ENCODE measurements at places on chromosomes 7 and 10.

- no peak for DNase-seq
These were observed at the start of gene MMD2 for GRCh38 chr7:4958477-4959301. Gene MMD2, minus strand, starts transcription at chr7:4959187. Its CDS starts 170 bp downstream, at chr7:4959017.

- DNase-seq, result no peak
These were observed 3.7 kb upstream of the DPYSL4 start for GRCh38 chr10:132183046-132183445.

GRCh38 chr7:30648744-30649540, 33.3 kb downstream of the CRHR2 start:
- no peak for DNase-seq

DNA sequence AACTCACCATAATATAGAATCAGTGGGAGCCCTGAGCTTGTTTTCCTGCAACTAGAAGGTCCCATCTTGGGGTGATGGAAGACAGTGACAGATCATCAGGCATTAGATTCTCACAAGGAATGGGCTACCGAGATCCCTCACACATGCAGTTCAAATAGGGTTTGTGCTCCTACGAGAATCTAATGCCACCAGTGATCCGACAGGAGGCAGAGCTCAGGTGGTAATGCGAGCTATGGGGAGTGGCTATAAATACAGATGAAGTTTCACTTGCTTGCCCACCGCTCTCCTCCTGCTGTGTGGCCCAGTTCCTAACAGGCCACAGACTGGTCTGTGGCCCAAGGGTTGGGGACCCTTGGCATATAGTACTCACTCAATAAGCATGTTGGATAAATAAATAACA, 93.4 kb downstream of the POU6F2 start:
- DNase-seq, result no peak

- DNase-seq, result no peak
These were observed 4.3 kb upstream of the GIMAP5 start for GRCh38 chr7:150732786-150733481.

- no peak for DNase-seq
These were observed 356.4 kb downstream of the ANKRD7 start for GRCh38 chr7:118580743-118581382.

- DNase-seq, result no peak
These were observed 39.7 kb upstream of the UCN3 start for GRCh38 chr10:5325076-5325475.

DNA sequence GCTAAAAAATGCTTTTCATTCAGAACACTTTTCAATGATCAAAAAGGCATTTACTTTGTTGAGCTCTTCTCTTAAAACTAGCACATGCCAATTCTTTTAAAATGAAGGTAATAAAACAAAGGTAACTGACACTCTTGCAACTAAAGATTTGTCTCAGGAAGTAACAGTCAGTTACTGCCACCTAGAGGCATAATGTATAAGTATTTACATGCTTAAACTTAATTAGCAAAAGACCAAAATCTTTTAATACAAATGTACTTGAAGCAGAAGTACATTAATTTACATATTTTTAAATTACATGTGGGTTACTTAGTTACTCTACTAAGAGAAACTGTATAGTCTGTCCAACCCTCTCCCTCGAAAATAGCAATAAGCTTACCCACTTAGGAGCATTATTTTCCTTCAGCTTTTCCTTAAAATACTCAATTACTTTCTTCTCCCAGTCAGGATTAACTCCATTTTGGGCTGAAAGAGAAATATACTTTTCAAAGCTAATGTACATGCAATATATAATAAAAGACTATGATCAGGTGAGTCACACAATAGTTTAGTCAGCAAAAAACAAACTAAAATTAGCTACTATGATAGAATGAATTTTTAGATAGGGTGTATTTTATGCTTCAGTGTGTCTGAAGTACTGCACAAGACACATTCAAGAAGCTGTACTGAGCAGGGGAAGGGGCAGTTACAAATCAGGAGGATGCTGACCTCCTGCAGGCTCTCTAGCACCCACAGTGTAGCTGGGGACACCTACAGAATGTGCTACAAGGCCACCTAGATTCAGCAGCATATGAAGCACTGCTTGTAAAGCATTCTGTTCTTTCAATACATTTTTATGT, 13.0 kb downstream of the MCMBP start:
- DNase-seq, result no peak

DNA sequence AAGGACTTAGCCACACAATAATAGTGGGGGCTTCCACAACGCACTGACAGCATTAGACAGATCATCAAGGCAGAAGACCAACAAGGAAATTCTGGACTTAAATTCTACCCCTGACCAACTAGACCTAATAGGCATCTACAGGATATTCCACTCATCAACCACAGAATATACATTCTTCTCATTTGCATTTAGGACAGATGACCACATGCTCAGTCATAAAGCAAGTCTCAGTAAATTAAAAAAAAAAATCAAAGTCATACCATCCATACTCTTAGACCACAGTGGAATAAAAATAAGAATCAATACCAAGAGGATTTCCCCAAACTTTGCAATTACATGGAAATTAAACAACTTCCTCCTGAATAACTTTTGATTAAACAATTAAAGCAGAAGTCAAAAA, 155.9 kb downstream of the CDK14 start:
- DNase-seq, result no peak

DNA sequence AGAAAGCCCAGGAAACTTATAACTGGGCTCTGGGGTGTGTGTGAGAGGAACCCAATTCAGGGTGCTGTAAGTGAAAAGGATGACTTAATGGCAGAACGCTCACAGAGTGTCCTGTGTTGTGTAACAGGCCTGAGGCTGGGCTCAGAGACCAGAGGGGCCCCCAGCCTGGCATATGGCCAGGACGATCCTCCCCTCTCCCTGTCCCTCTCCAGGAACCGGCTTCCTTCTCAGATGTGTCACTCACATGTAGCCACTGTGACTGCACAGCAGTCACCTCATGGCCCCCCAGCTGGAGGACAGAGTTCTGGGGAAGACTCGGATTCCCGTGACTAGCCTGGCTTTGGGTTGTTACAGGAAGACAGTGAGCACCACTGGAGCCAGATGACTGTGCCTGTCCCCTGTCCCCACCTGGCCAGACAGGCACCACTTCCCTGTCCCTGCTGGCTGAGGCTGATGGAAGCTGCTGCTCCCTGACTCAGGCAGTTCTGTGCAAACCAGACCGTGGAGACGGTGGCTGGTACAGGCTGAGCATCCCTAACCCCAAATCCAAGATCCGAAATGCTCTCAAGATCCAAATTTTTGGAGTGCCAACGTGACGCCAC, 220.5 kb downstream of the MLLT10 start:
- no peak for DNase-seq

DNA sequence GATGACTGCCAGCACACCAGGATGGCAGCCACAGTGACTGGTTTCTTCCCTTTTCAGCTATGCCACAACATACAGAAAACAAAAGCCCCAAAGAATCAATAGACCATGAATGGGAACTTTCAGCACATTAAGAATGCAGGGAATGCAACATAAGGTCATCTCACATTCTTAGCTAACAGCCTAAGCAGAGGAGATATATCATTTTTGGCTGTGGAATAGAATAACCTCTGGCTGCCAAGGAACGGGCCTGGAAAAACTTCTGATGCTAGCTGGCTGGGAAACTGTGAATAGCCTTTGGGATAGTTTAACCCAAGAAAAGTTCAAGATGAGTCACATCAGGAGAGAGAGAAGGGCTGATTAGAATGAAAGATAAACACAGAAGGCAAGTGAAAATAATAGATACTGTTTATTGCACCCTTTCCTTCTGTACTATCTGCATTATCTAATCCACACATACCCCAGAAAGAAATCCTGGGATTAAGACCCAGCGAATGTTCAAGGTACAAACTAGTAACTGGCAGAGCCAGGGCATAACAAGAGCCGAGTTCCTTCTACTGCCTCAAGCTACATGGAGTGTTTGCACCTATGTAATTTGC, 169.2 kb downstream of the SEMA3A start:
- no peak for DNase-seq

DNA sequence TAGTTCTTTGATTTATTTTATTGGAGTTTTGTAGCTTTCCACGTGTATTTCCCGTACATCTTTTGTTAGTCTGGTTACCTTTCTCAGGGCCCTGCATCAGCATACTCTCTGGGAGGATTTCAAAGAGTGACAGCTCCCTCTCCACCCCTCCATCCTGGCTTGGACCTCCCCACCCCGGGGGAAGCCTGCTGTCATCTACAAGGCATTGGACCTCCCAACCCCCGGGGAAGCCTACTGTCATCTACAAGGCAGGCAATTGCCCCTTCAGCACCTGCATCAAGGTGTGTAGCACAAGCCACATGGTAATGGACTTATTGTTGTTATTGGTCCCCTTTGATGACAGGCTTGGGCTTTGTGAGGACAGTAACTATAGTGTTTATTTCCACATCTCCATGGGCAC, 390.1 kb downstream of the TCERG1L start:
- no peak for DNase-seq

DNA sequence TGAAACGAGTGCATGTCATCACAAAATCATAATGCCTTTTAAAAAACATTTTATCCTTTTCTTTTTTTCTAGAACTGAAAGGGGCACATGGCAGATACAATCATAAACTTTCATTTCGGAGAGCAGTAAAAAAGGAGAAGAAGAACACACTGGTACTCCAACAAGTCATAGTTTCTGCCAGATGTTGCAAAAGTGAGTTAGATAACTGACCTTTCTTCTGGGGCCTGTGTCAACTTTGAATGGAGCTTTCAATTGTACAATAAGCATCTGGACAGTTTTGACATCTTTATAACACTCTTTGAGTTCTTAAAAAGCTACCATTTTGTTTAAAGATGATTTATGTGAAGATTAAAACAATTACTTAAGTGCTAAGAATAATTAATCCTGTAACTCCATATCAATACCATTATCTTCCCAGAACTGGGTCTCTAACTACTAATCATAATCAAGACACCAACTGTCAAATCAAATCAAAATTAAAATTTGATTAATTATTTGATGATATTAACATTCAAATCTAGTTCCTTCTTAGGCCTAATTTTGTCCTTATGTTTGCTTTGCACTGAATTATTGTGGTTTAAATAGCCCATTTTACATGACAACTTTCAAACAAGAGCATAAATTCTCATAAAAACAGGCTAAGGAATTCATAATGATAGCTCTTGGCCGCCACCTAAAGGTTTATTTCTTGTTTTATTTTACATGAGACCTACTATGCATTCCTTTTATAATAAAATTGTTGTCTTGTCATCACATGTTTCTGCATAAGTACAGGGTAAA, 19.5 kb upstream of the ITGB8 start:
- no peak for DNase-seq

GRCh38 chr7:85052056-85052737, 134.7 kb downstream of the SEMA3D start:
- DNase-seq, result no peak

- no peak for DNase-seq
These were observed 93.8 kb downstream of the PRKCQ start for GRCh38 chr10:6486309-6486708.

DNA sequence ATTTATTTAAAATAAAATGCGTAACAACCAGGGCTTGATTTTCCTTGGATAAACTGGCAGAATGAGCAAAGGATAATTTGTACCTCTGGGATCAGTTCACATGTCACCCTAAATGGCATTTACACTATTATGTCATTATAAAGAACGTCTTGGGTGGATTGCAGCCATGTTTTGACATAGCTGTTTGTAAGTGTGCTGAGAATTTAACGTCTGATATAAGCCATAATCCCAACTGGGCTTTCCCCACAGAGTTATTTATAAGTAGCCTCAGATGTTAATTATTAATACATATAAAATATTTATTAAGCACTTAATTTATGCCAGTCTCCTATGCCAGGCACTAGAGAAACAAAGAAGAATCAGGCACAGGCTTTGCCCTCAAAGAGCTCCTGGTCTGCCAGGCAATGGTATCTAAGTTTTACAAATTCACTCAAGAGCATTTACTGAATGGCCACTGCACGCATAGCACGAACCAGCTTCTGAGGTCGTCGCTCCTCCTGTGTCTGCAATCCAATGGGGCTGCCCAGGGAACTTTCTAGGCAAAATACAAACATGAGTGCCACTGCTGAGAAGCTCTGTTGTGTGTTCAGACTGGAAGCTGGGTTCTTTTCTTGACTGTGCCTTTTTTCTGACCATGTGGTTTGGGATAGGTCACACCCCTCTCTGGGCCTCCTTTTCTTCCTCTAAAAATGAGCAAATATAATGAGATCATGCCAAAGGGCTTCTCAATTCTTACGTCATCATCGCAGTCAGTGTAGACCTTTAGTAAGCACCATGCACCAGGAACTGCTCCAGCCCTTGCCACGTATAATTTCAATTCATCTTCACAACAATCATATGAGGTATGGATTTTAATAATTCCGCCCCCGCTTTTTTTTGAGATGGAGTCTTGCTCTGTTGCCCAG, 11.3 kb upstream of the CTBP2 start:
- no peak for DNase-seq

- no peak for DNase-seq
These were observed 767.9 kb downstream of the GRID1 start for GRCh38 chr10:85598646-85599045.

GRCh38 chr7:132519936-132520335, 56.3 kb downstream of the PLXNA4 start:
- DNase-seq, result peak; percentile 14

DNA sequence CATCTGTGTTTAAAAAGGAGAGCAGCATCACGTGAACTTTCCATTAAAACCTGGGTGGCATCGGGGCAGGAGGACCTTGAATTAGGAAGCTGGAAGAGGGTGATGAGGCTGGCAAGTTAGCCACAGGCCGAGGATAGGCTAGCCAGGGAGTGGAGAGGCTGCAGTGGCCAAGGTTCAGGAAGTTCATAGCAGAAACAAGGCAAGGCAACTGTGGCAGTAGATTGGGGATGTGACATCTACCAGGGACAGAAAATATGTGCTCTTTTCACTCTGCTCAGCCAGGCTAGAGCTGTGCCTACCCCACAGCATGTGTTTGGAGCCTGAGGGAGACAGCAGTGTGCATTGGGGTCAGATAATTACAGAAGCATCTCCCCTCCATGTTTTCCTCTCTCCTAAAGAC, 2.2 kb upstream of the INPP5F start:
- no peak for DNase-seq

DNA sequence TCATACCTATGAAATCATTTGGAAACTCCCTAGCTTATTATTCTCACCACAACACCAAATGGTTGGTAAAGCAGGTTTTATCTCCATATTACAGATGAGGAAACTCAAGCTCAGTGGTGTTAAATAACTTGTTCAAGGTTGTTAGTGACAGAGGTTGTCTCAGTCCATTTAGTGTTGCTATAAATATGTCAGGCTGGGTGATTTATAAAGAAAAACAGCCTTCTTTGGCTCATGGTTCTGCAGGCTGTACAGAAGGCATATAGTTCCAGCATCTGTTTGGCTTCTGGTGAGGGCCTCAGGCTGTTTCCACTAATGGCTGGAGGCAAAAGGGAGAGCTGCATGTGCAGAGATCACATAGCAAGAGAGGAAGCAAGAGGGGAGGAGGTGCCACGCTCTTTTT, 96.6 kb downstream of the ZNF438 start:
- DNase-seq, result no peak

DNA sequence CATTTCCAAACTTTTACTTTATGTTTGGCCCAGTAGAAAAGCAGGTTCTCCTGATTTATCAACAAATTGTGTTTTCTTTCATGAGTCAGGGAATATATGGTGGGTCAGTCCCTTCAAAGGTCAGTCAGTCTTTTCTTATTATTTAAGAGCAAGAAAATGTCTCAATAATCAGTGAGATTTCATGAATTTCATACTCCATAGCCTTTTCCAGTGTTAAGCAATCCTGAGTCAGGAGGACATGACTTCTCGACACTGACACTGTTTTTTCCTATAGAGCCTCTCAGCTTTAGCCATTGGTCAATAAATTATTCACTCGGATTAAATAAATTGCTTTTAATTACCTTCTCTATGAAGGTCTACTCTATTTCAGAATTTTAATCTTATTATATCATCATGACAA, 334.5 kb downstream of the SORCS1 start:
- no peak for DNase-seq

GRCh38 chr10:97911217-97911616, 61.6 kb downstream of the GOLGA7B start:
- DNase-seq, result no peak

Measured in CD4-positive, alpha-beta T cell treated with Interferon gamma for 1 hour (primary cell).